ENCODE measurements at places on chromosomes 2 and 18. TPM values are rescaled to one million over a fixed set of nuclear protein-coding genes. Genes with fewer than 3 reads are reported as not detected.

RUFY4 gene
- polyA plus RNA-seq, result 0.28 TPM

NAT8 gene
- 0.19 TPM for polyA plus RNA-seq

HNMT gene
- polyA plus RNA-seq, result 16.3 TPM

BOLL gene
- polyA plus RNA-seq, result 1.1 TPM

ACTR1B gene
- 54.6 TPM for polyA plus RNA-seq

CKAP2L gene
- 6.6 TPM for polyA plus RNA-seq

All from muscle of leg (tissue), 16 donors.